ENCODE measurements at places on chromosomes 6 and 20. TPM values are rescaled to one million over a fixed set of nuclear protein-coding genes. Genes with fewer than 3 reads are reported as not detected.

- H3K4me1 ChIP-seq = no peaks in the 10 kb centered on the region
- DNase-seq = no peak
- no peaks in the 10 kb centered on the region for H3K36me3 ChIP-seq
- H3K27ac ChIP-seq = no peak overlapping the region
Measured at GRCh38 chr6:51152594-51152993, 333.9 kb downstream of the TFAP2B start.

- DNase-seq = no peak
- peaks cover 5% of the 10 kb centered on the region for H3K27me3 ChIP-seq
- no peak overlapping the region for H3K27ac ChIP-seq
- H3K4me3 ChIP-seq = no peak overlapping the region
- H3K4me1 ChIP-seq = no peaks in the 10 kb centered on the region
- H3K36me3 ChIP-seq = no peaks in the 10 kb centered on the region
Measured at GRCh38 chr6:168333491-168333890, 13.9 kb upstream of the DACT2 start.

GOPC gene
- total RNA-seq = 22.9 TPM

THBD gene
- total RNA-seq = not detected

SIRPA gene
- not detected for total RNA-seq

NNAT gene
- not detected for total RNA-seq

LAMA4 gene
- total RNA-seq = not detected

FARS2 gene
- total RNA-seq = 18.7 TPM
